ENCODE measurements at places on chromosomes 1 and 21. TPM values are rescaled to one million over a fixed set of nuclear protein-coding genes. Genes with fewer than 3 reads are reported as not detected.

The HES3 gene
- not detected for total RNA-seq

GRCh38 chr1:94180650-94181049 lies 56.7 kb downstream of the ARHGAP29 start:
- H3K4me1 ChIP-seq = no peaks in the 10 kb centered on the region
- H3K36me3 ChIP-seq = no peaks in the 10 kb centered on the region
- H3K27ac ChIP-seq = no peak overlapping the region
- no peaks in the 10 kb centered on the region for H3K27me3 ChIP-seq
- no peak overlapping the region for H3K4me3 ChIP-seq
- no peak for DNase-seq

DNA sequence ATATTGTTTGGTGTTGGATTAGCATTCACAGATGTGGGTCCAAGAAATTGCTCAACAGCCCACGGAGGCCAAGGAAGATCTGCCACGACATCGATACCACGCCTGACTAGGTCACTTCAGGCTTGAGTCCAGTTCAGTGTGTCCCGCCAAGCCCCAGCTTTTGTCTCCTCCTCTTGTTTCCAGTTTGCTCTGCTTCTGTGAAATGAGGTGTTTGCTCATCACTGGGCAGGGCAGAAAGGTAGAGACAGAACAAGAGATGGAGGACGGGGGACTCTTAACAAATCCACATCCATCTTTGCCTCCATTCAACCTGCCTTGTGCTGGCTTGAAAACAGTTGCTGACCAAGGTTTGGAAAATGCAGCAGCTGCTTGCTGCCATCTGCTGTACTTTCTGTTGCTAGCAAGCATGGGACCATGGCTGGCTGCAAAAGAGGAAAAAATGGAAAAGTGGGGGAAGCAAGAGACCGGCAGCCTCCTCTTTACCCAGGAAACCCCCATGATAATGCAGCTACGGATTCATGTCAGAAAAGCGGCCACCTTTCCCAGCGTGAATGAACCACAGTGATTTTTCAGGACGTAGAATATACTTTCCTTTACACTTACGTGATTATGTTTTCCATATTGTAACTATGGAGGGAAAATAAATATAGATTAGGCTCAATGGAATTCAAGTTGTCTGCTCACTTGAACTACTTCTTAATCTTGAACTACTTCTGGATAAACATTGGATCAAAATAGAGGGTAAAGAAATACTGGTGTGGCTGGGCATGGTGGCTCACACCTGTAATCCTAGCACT lies 80.2 kb upstream of the GREM2 start:
- H3K4me1 ChIP-seq = no peaks in the 10 kb centered on the region
- H3K36me3 ChIP-seq = no peaks in the 10 kb centered on the region
- no peak for DNase-seq
- H3K4me3 ChIP-seq = no peak overlapping the region

DNA sequence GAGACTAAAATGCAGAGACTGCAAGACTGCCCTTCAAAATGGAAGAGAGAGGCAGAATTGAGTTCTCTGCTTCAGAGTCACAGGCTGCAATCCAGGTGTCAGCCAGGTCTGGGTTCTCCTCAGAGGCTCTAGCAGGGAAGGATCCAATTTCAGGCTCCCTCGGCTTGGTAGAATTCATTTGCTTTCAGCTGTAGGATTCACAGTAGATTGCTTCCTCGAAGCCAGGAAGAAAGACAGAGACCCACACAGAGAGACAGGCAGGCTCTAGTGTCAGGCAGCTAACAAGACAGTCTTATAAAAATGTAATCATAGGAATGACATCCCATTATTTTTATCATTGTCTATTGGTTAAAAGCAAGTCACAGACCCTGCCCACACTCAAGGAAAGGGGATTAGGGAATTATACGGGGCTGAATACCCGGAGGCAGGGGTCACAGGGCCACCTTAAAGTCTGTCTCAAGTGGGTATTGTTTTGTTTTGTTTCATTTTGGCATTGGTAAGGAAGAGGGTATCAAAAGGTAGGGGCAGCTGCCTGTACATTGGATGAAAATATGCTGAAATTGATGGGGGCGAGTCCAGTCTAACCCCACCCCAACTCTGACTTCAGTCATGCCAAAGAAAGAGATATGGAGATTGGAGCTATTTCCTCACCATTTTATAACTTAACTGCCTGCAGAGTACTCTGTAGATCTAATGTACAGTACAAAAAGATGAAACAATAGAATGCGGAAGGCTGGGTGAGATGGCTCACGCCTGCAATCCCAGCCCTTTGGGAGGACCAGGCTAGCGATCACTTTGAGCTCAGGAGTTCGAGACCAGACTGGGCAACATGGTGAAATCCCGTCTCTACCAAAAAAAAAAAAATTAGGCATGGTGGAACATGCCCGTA lies 9.5 kb upstream of the TBCE start:
- no peaks in the 10 kb centered on the region for H3K36me3 ChIP-seq
- no peaks in the 10 kb centered on the region for H3K4me1 ChIP-seq
- DNase-seq = no peak
- no peak overlapping the region for H3K27ac ChIP-seq

DNA sequence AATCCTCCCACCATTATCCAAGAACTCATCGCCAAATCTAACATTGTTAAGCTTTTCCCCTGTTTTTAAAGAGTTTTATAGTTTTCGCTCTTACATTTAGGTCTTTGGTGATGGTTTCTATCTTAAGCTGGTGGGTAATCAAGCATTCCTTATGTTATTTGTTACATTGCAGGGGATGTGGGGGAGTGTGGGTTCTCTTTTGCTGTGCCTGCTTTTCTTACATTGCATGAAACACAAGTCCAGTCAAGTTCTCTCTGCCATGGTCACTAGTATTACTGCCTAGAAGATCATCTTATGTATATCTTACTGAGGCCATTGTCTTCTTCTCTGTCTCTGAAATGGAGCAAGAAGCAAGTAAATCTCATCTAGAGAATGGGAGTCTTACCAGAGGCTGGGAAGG lies 27.3 kb upstream of the S100A7 start:
- no peak for DNase-seq
- H3K27me3 ChIP-seq = no peaks in the 10 kb centered on the region
- no peak overlapping the region for H3K27ac ChIP-seq
- no peak overlapping the region for H3K4me3 ChIP-seq

The IRF6 gene
- 0.10 TPM for total RNA-seq

DNA sequence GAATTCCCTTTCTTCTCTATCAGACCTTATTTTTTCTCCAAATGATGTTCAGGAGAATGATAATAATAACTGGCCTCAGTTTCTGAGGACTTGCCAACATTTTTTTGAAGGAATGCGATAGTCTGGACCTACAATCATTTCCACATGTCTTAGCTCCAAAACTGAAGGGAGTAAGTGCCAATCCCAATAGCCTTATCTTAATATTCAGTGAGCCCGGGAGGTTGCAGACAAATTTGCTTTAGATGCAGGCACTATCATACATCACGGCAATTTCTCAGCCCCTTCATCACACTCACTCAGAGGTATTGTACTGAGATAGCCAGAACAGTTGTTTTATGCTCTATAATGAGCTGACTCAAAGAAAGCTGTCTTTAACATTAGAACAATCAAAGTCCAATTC lies 796.9 kb downstream of the ADGRL2 start:
- no peak overlapping the region for H3K27ac ChIP-seq
- H3K4me1 ChIP-seq = no peaks in the 10 kb centered on the region
- H3K4me3 ChIP-seq = no peak overlapping the region
- no peak for DNase-seq
- no peaks in the 10 kb centered on the region for H3K36me3 ChIP-seq
- no peaks in the 10 kb centered on the region for H3K27me3 ChIP-seq

The GSTM1 gene
- 33.5 TPM for total RNA-seq

GRCh38 chr1:108117945-108118902 lies 81.9 kb downstream of the SLC25A24 start:
- no peak for DNase-seq
- no peak overlapping the region for H3K4me3 ChIP-seq
- H3K36me3 ChIP-seq = no peaks in the 10 kb centered on the region
- H3K4me1 ChIP-seq = no peaks in the 10 kb centered on the region
- H3K27me3 ChIP-seq = no peaks in the 10 kb centered on the region
- no peak overlapping the region for H3K27ac ChIP-seq

GRCh38 chr1:71533950-71534349 lies 453.1 kb upstream of the ZRANB2 start:
- no peak overlapping the region for H3K4me3 ChIP-seq
- no peak for DNase-seq
- H3K27ac ChIP-seq = no peak overlapping the region
- H3K4me1 ChIP-seq = no peaks in the 10 kb centered on the region
- no peaks in the 10 kb centered on the region for H3K27me3 ChIP-seq
- H3K36me3 ChIP-seq = no peaks in the 10 kb centered on the region

The ASH1L gene
- total RNA-seq = 23.9 TPM

DNA sequence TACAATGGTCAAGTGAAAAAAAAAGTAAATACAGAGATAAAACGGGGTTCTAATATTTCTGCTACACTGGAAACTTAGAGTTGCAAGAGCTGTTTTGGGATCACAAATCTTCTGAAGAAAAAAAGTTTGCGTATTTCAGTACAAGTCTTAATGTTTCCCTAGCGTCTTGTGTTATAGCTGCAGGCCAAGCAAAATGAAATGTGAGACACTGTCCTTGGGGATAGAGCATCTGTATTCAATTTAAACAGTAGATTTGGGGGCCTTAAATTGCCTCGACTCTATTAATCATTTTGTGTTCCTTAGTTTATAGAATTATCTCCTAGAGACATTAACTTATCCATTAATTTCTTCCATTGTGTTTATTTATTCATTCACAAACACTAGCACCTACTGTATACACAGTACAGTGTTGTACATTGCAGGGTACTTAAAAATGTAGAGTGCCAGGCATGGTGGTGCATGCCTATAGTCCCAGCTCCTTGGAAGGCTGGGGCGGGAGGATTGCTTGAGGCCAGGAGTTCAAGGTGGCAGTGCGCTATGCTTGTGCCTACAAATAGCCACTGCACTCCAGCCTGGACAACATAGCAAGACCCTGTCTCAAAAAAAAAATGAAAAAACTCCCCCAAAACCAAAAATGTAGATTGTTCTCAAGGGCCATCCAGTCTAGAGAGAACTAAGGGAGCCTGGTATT lies 7.9 kb downstream of the DISC1 start:
- no peaks in the 10 kb centered on the region for H3K27me3 ChIP-seq
- no peaks in the 10 kb centered on the region for H3K4me1 ChIP-seq
- no peak overlapping the region for H3K4me3 ChIP-seq
- no peak overlapping the region for H3K27ac ChIP-seq

DNA sequence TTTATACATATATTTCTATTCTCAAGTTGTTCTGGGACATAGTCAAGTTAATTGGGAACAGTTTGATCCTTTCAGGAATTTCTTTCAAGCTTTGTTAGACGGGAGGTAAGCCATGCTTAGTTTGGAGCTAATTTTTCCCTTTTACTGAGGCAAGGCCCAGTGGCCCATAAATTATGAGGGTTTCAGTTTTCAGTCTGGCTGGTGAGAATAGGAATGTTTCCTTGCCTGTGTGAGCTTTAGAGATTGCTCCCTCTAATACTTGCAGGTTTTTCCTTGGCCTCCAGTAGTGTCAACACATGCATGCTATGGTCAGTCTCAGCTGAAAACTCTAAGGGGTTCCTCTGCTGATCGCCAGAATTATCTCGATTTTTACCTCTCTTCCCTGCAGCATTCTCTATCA lies 14.1 kb upstream of the PHGDH start:
- DNase-seq = no peak
- H3K4me1 ChIP-seq = no peaks in the 10 kb centered on the region
- no peak overlapping the region for H3K27ac ChIP-seq
- H3K27me3 ChIP-seq = no peaks in the 10 kb centered on the region
- no peak overlapping the region for H3K4me3 ChIP-seq

GRCh38 chr1:206833106-206833680 lies 32.2 kb upstream of the IL20 start:
- peaks cover 45% of the 10 kb centered on the region for H3K4me1 ChIP-seq
- H3K4me3 ChIP-seq = no peak overlapping the region
- H3K27me3 ChIP-seq = no peaks in the 10 kb centered on the region
- DNase-seq = no peak

DNA sequence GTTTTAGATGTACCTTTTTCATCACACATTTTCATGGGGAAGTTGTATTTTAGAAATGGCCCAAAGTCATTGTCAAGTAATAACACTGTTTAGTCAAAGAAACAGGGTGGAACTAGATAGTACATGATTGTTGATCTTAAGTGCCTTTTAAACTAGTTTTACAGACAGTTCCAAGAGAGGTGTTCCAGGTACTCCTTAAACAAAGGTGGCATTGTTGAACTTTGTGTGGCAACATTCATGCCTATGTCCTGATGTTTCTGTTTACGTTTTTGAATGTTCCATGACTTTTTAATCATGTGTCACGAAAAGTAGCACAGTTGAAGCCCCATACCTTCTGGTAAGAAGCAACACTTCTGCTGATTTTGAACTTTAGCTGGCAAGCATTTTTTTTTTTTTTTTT lies 9.1 kb upstream of the SH3D21 start:
- H3K36me3 ChIP-seq = peaks cover 36% of the 10 kb centered on the region
- DNase-seq = no peak
- no peaks in the 10 kb centered on the region for H3K4me1 ChIP-seq
- no peaks in the 10 kb centered on the region for H3K27me3 ChIP-seq

GRCh38 chr1:219460896-219461815 lies 151.7 kb downstream of the ZC3H11B start:
- H3K36me3 ChIP-seq = no peaks in the 10 kb centered on the region
- peak; percentile 79 for DNase-seq
- H3K4me1 ChIP-seq = peaks cover 46% of the 10 kb centered on the region
- H3K27ac ChIP-seq = peak overlapping the region; percentile 90

The RIIAD1 gene
- total RNA-seq = not detected

The ZFP69B gene
- 4.4 TPM for total RNA-seq

All from GM12878 (cell line).